Stimulated activated CD8-positive, alpha-beta memory T cell treated with anti-CD3 and anti-CD28 coated beads, Interleukin-4, amount 100 ng/mL, for 48 hours (primary cell): ENCODE measurements at places on chromosomes 2 and 18.

GRCh38 chr2:233686928-233687327 lies 5.2 kb downstream of the UGT1A7 start:
- DNase-seq: no peak

DNA sequence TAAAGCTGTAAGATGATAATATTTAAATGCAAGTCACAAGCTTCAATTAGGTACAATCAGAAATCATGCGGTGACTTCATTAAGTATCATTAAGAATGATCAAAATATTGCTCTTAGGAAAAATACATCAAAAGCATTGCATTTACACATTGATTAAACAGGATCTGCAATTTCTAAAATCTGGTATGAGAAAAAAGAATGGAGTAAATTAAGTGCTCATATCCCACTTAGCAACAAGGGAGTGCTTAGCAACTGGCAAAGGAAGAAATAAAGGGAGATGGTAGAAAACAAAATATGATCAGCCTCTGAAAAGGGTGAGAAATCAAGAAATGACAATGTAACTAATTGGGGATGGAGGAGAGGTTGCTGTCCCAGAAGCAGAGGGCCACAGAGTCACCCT lies 1918.2 kb upstream of the PIK3C3 start:
- DNase-seq: no peak

DNA sequence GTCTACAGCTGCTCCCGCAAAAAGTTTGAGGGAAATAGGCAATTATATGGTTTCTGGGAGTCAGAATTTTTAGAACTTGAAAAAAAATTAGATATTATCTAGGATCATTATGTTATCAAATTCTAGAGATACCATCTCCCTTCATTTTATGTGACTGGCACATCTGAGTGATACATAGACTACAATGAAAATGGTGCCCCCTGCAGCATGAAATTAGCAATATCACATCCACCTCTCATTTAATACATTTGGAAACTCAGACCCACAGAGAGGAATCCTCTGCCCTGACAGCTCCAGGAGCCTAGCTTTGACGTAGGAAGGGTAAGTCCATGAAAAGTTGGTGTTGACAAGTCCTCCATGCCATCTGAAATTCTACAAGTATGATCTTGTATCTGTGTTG lies 381.6 kb downstream of the SUCLG1 start:
- peak; percentile 23 for DNase-seq

- no peak for DNase-seq
These were observed 14.5 kb upstream of the ERMN start for GRCh38 chr2:157339965-157340655.

GRCh38 chr2:11777066-11777782 lies 30.8 kb downstream of the LPIN1 start:
- DNase-seq: no peak

DNA sequence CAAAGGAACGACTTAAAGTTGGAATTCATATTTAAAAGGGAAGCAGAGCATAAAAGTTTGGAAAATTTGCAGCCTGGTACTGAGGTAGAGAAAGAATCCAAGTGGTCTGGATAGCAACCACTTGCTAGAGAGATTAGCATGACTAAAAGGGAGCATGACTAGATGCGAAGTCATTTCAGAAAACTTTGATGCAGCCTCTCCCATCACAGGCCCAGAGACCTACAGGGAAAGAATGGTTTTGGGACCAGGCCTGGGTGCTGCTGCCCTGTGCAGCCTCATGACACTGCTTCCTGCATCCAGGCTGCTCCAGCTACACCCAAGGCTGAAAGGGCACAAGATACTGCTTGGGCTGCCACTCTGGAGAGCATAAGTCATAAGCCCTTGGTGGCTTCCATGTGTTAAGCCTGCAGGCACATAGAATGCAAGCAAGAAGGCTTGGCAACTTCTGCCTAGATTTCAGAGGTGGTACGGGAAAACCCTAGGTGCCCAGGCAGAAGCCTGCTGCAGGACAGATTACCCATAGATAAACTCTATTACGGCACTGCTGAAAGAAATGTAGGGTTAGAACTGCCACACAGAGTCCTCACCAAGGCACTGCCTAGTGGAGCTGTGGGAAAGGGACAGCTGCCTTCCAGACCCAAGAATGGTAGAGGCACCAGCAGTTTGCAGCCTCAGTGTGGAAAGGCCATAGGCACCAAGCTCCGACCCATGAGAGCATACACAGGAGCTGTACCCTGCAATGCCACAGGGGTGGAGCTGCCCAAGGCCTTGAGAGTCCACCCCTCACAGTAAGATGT lies 12.6 kb upstream of the CHN1 start:
- no peak for DNase-seq

- no peak for DNase-seq
These were observed 1.4 kb downstream of the TM4SF20 start for GRCh38 chr2:227377467-227378351.

DNA sequence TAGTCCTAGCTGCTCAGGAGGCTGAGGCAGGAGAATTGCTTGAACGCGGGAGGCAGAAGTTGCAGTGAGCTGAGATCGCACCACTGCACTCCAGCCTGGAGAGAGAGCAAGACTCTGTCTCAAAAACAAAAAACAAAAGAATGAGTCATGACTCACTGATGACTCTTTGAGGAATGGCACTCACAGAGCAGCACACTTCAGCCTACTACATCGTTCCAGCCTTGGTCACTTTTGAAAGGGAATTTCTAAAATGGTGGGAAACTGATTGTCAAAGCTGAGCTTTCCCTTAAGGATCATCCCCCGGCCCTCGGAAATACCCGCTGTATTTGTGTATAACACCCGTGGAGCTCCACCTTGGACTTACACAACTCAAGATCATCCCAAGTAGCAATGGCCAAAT lies 217.3 kb upstream of the HS6ST1 start:
- no peak for DNase-seq

GRCh38 chr2:239753401-239753837 lies 271.7 kb downstream of the NDUFA10 start:
- no peak for DNase-seq

- DNase-seq: no peak
These were observed 2.6 kb downstream of the IL1RL1 start for GRCh38 chr2:102313950-102314349.

GRCh38 chr18:46754188-46754587 lies 2.7 kb downstream of the ST8SIA5 start:
- DNase-seq: no peak

DNA sequence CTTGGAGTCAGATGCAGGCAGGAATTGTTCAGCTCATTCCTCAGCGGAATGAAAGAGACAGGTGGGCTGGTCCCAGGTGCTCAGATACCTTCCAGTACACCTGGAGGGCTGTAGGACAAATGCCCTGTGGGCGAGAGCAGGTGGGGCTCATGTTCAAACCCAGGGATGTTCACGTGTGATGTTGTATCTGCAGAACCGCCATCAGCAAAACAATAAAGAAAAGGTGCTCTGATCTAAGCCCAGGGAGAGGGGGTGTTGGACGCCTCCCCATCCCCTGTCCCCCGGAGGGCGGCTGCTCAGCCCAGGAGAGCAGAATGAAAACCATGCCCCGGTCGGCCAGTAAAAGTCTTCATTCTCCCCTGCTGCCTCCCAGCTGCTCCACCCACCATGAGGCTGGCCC lies 197.4 kb downstream of the HAUS1 start:
- DNase-seq: no peak

DNA sequence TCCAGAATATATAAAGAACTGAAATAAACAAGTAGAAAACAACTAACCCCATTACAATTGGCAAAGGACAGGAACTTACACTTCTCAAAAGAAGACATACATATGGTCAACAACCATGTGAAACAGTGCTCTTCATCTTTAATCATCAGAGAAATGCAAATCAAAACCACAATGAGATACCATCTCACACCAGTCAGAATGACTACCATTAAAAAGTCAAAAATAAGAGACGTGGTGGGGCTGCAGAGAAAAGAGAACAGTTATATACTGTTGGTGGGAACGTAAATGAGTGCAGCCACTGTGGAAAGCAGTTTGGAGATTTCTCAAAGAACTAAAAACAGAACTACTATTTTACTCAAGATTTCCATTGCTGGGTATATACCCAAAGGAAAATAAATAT lies 1696.3 kb upstream of the TMEFF2 start:
- no peak for DNase-seq

DNA sequence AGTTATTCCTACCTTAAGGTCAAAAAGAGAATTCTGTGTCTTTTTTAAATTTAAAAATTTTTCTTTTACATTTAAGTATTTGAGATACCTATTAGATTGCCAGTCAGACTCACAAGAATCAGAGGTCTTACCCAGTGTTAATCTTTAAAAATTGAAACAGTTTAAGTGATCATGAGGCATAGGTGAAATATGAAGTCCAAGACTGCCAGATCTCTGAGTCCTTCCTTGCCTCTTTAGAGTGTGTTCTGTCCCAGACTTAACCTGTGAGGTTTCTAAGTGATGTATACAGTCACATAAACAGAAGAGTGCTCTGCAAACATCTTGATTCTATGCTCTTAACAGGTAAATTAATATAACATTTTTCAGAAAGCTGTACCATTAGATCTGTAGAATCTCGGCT lies 40.6 kb downstream of the ACTR3 start:
- DNase-seq: no peak

- no peak for DNase-seq
These were observed 294.8 kb upstream of the MGAT5 start for GRCh38 chr2:133959066-133959465.

DNA sequence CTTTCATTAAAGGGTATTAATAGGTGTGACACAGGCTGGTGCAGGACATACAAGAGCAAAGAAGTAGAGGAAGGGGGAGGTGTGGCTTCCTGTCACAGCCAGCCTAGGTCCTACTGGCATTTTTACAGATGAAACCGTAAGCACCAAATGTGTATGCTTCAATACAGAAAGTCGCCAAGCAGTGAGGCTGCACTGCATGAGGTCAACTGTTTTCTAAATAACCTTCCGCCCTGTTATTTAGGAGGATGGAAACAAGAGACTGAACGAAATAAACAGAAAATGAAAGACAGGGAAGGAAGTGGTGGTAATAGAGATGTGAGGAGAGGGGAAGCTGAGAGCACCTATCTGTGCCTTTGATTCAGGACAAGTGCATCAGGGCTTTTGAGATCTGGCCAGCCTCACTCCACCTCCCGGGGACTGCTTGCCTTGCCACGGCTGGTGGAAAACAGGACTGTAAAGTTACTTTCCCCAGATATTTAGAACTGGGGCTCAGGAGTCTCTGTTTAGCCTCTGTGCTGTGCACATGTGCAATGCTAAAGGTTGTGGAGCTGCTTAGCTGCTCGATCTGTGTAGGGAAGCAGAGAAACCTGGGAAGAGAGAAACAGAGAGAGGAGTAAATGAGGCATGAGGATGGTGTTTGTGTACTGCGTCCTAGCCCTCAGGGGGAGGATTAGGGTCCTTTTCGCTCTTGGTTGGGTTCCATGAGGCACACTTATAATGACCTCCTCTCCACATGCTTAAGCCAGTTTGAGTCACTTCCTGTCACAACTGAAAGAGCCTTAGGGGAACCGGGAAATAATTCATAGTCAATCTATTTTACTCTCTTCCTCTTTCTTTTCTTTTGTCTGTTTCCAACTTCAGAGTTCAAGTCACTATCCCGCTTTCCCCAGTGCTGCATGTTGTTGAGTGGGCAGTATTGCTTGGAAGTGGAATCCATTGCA lies 62.3 kb upstream of the BOD1L2 start:
- no peak for DNase-seq

- no peak for DNase-seq
These were observed 65.3 kb downstream of the TWIST2 start for GRCh38 chr2:238912916-238913875.

- DNase-seq: no peak
These were observed 137.6 kb upstream of the HNMT start for GRCh38 chr2:137826373-137827372.

GRCh38 chr2:111662771-111663470 lies 221.1 kb downstream of the ANAPC1 start:
- peak; percentile 71 for DNase-seq

GRCh38 chr2:218992703-218993344 lies 398 bp downstream of the CRYBA2 start:
- DNase-seq: no peak

- no peak for DNase-seq
These were observed 8.8 kb downstream of the NMUR1 start for GRCh38 chr2:231521443-231521842.

- DNase-seq: no peak
These were observed 75.4 kb downstream of the SFXN5 start for GRCh38 chr2:72996117-72996502.

- peak; percentile 13 for DNase-seq
These were observed 144.8 kb downstream of the SMAD7 start for GRCh38 chr18:48805826-48806535.

- peak; percentile 66 for DNase-seq
These were observed 646 bp downstream of the PHLPP1 start for GRCh38 chr18:62715759-62716615.

GRCh38 chr2:241895712-241896641 lies 26.4 kb downstream of the RTP5 start:
- DNase-seq: peak; percentile 53

- no peak for DNase-seq
These were observed 6.6 kb downstream of the TTLL4 start for GRCh38 chr2:218717262-218717661.

- DNase-seq: peak; percentile 27
These were observed 162.9 kb upstream of the ZNF516 start for GRCh38 chr18:76657911-76658470.

- no peak for DNase-seq
These were observed 969.6 kb upstream of the PIK3C3 start for GRCh38 chr18:40985436-40985835.

DNA sequence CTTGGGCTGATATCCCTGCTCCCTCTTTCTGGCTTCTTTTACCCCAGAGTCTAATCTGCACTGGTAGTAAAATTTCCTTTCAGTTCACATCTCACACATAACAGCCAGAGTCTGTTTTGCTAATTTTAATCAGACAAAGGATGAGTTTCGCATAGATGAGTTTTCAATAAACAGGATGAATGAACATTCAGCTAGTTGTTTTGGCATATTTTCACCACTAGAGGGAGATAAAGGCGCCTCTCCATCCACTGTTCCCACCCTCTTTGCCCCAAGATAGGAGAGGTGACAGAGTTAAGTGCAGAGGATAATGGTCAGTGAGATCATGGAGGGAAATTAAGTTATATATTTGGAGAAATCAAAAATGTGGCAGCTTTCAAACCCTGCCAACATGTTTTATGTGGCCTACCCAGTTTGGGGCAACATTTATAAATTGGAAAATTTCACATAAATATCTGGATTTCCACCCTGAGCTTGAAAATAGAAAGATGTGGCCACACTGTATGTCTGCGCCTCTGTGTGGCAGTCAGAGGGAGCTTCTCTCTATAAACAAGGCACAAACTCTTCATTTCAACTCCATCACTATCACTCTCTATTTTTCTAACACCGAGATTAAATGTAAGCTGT lies 48.5 kb upstream of the DTNA start:
- DNase-seq: no peak

- no peak for DNase-seq
These were observed 1502.4 kb upstream of the PIK3C3 start for GRCh38 chr18:40452599-40452998.

- DNase-seq: no peak
These were observed 51.2 kb downstream of the MBP start for GRCh38 chr18:77081390-77081778.

GRCh38 chr2:129456691-129457090 lies 522.8 kb upstream of the RAB6C start:
- no peak for DNase-seq
